ENCODE measurements at places on chromosomes 5 and 9.

DNA sequence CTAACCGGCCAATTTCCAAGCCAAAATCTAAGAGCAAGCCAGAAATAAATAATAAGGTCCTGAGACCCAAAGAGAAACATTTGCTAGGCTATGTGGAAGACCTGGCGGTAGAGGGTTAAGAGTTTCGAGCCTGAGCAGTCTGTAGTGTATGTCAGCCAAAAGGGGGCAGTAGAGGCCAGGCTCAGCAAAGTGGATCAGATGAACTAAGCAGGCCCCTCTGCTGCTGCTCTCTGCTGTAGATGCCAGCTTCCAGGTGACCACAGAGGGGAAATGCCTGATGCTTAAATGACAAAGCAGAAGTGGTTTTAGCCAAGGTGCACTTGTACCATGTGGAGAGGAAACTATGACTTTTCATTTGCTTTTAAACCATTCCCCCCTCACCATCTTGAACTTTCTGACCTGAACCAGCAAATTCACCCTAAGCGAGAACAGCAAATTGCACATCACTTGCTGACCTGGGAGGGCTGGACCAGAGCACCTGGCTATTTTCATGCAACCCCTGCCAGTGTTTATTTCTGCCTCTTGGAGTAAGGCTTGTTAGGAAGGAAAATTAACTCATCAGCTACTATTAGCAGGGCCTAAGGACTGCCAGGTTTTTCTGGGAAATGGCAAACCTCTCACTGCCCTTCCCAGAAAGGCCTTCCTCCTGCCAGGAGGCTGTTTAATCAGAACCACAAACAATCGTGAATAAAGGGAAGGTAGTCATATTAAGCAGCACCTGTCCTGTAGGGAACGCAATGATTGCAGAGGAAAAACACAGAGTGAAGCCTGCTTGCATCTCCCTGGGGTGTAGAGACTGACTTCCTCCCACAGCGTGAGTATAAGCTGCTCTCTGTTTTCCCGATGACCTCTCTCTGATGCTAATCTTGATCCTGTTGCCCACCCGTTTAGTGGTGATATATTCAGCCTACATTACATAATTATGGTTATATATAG lies 818.2 kb downstream of the TLR4 start:
- DNase-seq = no peak

- DNase-seq = peak; percentile 10
Observed at GRCh38 chr5:98768160-98768959, 5.1 kb upstream of the RGMB start.

DNA sequence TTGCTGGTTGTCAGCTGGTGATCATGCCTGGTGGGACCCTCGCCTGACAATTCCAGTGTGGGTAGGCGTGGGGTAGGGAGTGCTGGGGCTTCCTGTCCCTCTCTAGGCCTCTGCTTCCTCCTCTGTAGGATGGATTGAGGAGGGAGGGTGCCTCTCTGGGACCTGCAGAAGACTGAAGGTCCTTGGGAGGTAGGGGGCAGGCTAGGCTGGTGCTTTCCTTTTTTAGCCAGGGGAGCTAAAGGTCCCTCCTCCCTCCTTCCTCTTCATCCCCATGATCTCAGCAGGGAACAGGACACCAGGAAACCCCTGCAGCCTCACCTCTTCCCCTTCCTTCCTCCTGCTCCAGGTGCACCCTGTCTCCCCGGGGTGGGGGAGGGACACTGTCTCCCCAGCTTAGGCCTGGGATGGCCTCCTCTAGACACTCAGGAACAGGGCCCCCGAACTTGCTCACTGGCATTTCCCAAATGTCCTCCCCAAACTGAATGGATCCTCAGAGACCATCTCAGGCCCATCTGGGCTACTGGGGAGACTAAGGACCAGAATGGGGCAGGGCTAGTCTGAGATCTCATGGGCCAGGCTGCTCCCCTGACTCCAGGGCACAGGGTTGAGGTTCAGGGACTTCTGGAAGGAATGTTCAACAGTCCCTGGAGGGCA lies 8.4 kb downstream of the SH2D3C start:
- DNase-seq = no peak

GRCh38 chr9:16197578-16198370 lies 644.9 kb downstream of the CCDC171 start:
- no peak for DNase-seq

GRCh38 chr5:174371600-174372094 lies 326.1 kb downstream of the NSG2 start:
- no peak for DNase-seq

GRCh38 chr9:3858961-3859360 lies 333.2 kb upstream of the RFX3 start:
- no peak for DNase-seq

DNA sequence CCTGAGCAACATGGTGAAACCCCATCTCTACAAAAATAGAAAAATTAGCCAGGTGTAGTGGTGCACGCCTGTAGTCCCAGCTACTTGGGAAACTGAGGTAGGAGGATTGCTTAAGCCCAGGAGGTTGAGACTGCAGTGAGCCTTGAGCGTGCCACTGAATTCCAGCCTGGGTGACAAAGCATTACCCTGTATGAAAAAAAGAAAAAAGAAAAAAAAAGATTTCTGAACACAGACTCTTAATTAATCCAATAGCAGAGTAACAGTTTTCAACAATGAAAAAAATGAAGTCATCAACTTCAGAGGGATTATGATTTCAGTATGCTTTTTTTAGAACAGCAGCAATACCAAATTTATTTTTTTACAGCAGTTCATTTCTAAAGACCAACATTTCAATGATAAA lies 118.8 kb upstream of the TNPO1 start:
- no peak for DNase-seq

DNA sequence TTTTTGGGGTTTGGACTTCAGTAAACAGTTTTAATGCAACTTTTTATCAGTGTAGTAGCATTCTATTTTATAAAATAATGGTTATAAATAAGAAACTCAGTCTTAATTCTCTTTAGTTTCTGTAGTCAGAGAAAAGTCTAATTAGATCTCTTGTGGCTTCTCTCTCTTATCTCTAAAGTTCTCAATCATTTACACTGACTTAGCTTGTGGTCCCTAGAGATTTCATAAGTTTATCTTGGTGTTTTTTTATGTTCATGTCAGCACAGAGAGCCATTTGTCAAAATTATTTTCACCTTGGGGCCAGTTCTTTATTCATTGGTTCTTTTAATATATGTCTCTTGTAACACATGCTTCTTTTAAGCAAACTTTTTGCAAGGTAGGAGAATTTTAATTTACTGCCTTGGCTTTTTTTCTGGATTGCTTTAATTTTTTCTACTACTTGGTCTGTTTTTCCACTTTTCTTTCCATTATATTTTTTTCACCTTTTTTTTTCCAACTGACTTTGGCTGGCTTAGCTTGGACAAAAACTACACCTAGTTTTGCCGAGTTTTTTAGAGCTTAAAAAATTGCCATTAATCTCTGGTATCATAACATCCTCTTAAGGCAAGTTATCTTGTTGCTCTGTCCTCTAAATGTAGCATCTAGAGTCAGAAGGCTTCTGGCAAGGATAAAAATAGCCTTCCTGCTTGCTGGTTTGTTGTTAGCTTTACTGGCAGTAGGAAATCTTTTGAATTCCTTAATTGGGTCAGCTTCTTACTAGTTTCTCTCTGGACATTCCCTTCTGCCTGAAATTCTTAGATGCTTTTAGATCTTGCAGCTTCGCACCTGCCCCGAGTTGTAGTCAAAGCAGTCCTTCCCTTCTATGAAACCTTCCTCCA lies 35.3 kb downstream of the CPEB4 start:
- DNase-seq = no peak

DNA sequence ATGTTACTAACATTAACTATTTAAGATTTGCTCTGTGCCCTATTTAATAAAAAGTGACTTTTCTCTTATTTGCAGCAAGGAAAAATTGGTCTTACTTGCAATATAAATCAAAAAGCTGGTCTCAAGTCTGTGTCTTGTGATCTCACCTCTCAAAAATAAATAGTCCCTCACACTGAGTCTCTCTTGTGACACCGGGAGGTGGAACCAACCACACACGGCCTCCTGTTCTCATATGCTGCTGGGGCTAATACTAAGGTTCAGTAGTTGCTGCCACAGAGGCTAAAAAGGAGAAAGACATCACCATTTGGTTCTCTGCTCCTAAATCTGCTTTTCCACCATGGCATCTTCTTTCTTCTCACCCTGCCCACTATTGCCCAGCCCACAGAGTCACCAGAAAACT lies 175.8 kb upstream of the FTMT start:
- DNase-seq = no peak

DNA sequence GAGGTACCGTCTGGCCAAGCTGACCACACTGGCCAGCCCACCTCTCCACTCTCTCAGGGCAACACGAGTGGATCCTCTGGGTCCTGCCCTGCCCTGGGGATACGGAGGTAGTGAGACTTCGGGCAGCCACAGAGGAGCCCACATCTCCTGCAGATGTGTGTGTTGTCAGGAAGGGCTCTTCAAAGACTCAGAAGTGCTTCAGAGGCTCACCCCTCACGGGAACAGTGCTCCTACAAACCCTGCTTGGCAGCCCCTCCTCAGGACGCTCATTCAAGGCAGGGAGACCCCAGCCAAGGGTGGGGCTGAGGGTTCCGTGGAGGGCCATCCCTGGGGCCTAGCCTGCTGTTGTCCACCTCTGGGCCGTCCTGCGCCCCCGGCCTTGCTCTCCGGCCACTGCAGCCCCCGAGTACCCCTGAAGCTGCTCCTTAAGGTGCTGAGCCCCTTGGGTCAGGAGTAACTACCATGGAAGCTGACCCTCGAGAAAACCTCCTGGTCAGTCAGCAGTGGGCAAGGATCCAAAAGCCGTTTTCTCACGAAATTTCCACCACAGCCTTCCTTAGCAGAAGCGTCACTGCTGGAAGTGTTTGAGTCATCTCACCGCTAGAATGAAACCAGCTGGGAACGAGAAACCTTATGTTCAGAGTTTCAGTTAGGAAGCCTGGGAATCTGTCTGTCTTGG lies 23.2 kb upstream of the LRRC14B start:
- no peak for DNase-seq

DNA sequence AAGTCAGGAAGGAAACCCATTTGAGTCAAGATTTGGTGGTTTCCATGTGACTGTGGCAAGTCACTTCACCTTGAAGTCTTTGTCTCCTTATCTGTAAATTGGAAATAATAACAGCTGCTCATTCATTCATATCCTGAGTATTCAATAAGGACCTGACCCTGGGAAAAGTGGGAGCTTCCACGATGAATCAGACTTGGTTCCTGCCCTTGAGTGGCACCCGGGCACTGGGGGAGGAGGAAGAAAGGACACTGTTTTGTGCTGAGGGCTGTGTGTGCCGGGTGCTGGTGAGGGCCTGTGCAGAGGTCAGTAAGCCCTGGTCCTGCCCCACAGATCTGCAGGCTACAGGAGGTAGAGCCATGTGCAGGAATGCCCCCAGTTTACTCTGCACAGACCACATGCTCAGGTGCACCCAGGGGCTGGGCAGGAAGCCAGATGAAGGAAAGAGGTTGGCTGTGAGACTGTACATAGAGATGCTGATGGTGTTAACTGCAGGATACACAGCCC lies 6.8 kb downstream of the NDST1 start:
- DNase-seq = no peak

GRCh38 chr9:123893831-123894460 lies 36.0 kb downstream of the DENND1A start:
- DNase-seq = no peak

DNA sequence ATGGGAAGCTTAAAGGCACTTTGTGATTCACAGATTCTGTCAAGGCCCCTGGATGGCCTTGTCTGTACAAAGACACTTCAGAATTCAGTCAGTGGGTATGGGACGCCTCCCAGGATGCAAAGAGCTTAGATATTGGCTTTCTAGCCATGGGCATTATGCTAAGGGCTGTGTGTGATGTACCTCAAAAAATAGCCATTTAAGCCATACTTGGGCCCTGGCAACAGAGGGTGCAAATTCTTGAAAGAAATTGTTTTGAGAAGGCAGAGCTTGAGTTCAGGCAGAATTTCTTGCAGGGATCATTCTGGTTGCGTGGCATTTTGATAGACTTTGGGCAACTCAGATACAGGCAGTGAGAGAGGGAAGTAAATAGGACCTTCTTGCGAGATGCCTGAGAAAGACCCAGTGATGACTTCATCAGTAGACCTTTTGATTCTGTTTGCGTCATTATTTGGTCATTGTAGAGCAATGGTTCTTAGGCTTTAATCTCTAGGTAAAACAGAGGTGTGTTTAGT lies 3.9 kb downstream of the CYFIP2 start:
- DNase-seq = no peak

DNA sequence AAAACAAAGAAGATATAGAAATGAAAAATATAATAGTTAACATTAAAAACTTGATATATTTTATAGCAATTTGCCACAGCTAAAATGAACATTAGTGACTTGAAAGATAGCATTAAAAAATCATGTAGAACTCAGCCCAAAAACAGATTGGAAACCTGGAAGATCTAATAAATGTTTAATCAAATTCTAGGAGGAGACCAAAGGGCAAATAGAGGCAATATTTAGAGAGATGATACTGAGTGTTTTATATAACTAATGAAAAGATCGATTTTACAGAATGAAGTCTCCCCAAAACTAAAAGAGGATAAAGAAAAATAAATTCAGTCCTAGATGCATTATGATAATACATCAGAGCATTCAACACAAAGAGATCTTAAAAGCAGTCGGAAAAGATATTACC lies 127.0 kb downstream of the CWC27 start:
- no peak for DNase-seq
